Glutamatergic neuron (in vitro differentiated cells): ENCODE measurements at places on chromosomes 7 and 10. TPM values are rescaled to one million over a fixed set of nuclear protein-coding genes. Genes with fewer than 3 reads are reported as not detected.

Gene SCIN
- not detected for total RNA-seq

Gene CACNB2
- 3.2 TPM for total RNA-seq

Gene ZNF398
- 13.9 TPM for total RNA-seq

Gene JCAD
- 0.32 TPM for total RNA-seq

Gene IDI2
- not detected for total RNA-seq

Gene SKIDA1
- total RNA-seq, result 1.3 TPM

Gene GRM3
- total RNA-seq, result not detected

Gene ABCA13
- 0.61 TPM for total RNA-seq

Gene SLC26A5
- not detected for total RNA-seq

Gene CALML5
- total RNA-seq, result not detected

Gene CCDC172
- total RNA-seq, result not detected

Gene UBE2D4
- total RNA-seq, result 10.1 TPM

Gene ZP3
- 3.4 TPM for total RNA-seq

Gene GDF2
- not detected for total RNA-seq

Gene SDK1
- 225 TPM for total RNA-seq

- no peak for DNase-seq
Measured at GRCh38 chr10:3808689-3809199, 23.7 kb upstream of the KLF6 start.

- no peak for DNase-seq
Measured at GRCh38 chr7:149868623-149869290, 5.0 kb upstream of the ATP6V0E2 start.

GRCh38 chr10:71475243-71475871 is 78.6 kb downstream of the CDH23 start:
- no peak for DNase-seq

DNA sequence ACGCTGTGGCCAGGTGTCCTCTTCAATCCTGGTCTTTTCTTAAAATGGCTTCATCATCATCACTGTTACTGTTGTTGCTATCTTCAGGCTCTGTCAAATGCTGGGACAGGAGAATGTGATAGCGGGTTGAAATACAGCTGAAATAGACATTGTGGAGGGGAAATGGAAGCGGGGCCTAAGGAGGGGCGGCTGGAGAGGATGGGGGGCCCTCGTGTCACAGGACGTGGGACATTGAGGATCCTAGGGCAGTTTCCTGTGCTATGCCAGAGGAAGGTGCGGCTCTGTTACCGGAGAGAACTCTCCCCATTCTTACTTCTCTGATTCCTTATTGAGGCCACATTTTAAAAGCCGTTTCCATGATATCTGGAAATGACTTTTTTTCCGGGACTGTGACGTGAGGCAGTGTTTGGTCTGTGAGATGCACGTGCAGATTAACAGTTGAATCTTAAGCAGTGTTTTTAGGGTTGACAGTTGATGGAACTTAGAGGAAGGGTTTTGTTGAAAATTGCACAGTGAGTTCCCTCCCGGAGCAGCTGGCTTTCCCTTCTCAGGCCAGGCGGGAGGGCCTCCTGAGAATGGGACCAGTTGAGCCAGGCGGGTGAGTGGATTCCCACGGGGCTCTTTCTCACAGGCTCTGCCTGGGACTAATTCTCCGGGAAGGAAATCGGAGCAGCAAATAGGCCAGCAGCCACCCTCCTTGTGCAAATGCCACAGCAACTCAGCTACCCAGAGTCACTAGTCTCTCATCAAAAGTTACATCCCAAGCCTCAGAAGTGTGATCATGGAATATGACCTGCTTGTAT is 125.2 kb downstream of the TACC2 start:
- peak; percentile 54 for DNase-seq

DNA sequence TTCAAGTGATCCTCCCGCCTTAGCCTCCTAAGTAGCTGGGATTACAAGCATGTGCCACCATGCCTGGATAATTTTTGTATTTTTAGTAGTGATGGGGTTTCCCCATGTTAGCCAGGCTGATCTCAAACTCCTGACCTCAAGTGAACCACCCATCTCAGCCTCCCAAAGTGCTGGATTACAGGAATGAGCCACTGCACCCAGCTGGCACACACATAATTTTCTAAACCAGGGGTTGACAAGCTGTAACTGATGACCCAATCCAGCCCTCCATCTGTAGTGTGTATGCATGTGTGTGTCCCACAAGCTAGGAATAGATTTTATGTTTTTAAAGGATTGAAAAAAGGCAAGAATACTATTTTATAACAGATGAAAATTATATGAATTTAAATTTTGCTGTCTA is 125.9 kb upstream of the INSYN2A start:
- no peak for DNase-seq

GRCh38 chr7:133186060-133186459 is 66.8 kb upstream of the EXOC4 start:
- no peak for DNase-seq

DNA sequence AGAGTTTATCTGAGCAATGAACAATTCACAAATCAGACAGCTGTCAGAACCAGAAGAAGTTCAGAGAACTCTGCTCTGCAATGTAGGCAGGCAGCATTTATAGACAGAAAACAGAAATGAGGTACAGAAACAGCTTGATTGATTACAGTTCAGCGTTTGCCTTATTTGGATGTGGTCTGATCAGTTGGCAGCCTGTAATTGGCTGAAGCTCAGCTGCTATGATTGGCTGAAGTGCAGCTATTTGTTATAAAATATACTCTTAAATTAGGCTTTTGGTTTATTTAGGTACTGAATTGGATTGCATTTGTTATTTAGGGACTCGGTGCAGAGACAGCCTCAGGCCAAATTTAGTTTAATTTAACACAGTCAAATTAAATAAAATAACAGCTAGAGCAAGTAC is 85.8 kb upstream of the JAZF1 start:
- no peak for DNase-seq

GRCh38 chr7:73717025-73717807 is 2.3 kb downstream of the STX1A start:
- DNase-seq, result no peak

DNA sequence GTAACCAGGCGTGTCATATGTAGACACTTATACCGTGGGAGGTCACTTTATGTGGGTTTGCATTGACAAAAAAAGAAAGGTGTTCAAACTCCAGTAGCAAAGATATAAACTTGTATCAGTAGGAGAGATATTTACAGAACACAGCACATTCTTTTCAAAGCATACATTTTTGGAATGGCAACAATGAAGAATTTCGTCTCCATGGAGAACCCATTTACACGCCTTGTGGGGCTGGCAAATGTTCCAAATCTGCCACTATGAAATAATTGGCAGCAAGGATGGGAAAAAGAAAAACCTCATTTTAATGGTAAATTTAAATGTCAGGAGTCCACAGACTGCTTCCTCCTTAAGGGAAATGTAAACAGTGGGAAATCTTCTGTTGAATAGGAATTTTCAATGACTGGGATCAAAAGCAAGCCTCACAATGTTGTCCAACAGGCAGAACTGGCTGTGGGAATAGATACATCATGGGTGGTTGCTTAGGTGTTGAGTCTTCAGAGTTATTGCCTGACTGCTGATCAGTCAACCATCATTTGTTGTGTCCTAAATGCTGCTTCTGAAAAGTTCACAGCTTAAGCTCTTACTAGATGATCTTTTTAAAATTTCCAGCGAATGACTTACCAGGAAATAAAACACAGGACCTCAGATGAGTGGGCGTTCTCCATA is 256.6 kb upstream of the SEMA3C start:
- DNase-seq, result no peak

DNA sequence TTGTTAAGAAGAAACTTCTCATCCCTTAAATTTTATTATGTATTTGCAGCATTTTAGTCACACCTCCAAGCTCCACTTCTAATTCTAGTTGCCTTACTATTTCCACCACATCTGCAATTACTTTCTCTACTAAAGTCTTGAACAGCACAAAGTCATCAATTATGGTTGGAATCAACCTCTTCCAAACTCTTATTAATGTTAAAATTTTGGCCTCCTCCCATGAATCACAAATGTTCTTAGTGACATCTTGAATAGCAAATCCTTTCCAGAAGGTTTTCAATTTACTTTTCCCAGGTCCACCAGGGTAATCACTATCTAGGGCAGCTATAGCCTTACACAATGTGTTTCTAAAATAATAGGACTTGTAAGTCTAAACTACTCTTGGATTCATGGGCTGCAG is 126.3 kb upstream of the POM121L12 start:
- no peak for DNase-seq

DNA sequence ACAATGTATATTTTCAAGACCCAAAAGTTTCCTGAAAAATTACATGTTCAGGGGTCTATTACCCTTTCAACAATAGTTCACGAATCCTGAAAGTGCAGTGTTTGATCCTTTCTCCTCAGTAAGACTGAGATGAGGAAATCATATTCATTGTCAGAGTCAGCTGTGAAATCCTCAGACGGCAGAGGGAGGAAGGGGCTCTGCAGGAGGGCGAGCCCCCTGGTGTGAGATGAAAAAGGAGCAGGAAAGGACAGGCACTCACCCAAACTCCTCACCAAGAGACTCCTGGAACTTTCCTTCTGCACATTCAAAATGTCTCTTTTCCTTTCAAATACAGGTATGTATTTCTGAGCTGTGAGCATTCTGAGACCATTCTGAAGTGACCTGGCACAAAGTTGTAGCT is 150.3 kb upstream of the HABP2 start:
- DNase-seq, result no peak

GRCh38 chr7:696812-697551 is 29.5 kb upstream of the DNAAF5 start:
- DNase-seq, result no peak

GRCh38 chr7:66055321-66055956 is 20.2 kb upstream of the ASL start:
- DNase-seq, result no peak

- DNase-seq, result peak; percentile 13
Measured at GRCh38 chr10:133142523-133143199, 17.4 kb upstream of the KNDC1 start.

GRCh38 chr7:83934118-83934734 is 260.4 kb downstream of the SEMA3A start:
- no peak for DNase-seq

GRCh38 chr7:127253281-127254162 is 781 bp upstream of the GRM8 start:
- DNase-seq, result peak; percentile 87

GRCh38 chr10:119296703-119297102 is 89.3 kb downstream of the GRK5 start:
- no peak for DNase-seq

DNA sequence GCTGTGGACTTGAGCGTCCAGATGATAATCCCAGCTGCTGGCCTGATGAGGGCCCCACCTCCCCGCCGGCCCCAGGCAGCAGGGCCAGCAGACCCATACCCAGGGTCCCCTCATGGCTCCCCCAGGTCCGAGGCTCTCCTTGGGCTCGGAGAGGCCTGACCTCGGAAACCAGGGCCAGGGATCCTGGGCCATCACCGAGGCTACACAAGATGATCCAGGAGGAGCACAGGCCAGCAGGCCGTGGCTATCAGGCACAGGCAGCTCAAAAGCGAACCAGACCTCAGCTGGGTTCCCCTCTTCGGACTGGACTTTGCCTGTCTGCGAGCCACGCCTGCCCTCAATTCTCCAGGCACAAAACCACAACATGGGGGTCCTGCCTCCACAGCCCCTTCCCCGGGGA is 17.4 kb downstream of the PDGFA start:
- DNase-seq, result peak; percentile 8

- no peak for DNase-seq
Measured at GRCh38 chr7:17942231-17942630, 1.9 kb upstream of the SNX13 start.

DNA sequence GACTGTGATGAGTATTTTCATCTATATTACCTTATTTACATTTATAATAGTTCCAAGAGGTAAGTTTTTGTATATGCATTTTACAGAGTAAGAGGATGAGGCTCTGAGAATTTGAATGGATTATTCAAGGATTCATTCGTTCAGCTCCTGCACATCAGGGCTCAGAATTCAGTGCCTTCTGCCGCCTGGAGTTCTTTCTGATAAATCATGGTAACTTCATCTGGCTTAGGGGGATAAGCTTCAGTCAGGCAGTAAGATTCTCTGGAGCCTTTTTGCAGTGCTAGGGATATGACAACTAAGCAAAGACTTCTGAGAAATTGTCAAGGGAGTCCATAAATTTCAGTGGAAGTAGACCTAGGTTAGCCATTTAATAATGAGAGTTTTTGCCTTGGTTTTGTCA is 668.6 kb downstream of the NRG3 start:
- DNase-seq, result no peak

DNA sequence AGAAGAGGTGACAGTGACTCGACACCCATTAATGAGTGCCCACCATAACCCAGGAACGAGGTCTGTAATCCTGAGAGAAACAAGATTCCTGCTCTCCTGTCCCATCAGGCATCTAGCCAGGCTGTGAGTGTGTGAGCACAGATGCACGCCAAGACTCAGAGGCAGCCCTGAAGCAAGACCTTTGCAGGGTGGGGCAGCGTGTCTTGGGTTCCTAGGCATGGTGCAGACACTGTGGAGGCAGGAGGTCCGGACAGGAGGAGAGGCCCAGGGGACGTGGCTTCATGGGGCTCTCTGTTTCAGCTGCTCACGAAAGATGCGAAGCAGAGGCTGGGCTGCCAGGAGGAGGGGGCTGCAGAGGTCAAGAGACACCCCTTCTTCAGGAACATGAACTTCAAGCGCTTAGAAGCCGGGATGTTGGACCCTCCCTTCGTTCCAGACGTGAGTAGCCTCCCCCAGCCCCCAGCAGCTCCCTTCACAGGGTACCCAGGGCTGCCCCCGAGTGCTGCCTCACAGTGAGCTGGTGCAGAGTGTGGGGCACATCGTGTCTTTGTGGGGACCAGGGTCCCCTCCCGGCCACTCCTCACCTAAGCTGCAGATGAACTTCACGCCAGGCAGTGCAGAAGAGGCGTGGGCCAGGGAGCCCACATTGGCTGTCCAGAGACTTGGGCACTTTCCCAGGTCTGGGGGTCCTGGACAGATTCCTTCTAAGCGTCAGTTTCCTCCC is 94.5 kb downstream of the RGS10 start:
- DNase-seq, result no peak

- no peak for DNase-seq
Measured at GRCh38 chr7:16130111-16131110, 290.9 kb downstream of the CRPPA start.

GRCh38 chr10:110717781-110718589 is 73.8 kb downstream of the RBM20 start:
- peak; percentile 53 for DNase-seq

- DNase-seq, result no peak
Measured at GRCh38 chr7:104903846-104904245, 110.2 kb upstream of the KMT2E start.

- DNase-seq, result no peak
Measured at GRCh38 chr10:21976739-21977138, 26.8 kb downstream of the DNAJC1 start.

DNA sequence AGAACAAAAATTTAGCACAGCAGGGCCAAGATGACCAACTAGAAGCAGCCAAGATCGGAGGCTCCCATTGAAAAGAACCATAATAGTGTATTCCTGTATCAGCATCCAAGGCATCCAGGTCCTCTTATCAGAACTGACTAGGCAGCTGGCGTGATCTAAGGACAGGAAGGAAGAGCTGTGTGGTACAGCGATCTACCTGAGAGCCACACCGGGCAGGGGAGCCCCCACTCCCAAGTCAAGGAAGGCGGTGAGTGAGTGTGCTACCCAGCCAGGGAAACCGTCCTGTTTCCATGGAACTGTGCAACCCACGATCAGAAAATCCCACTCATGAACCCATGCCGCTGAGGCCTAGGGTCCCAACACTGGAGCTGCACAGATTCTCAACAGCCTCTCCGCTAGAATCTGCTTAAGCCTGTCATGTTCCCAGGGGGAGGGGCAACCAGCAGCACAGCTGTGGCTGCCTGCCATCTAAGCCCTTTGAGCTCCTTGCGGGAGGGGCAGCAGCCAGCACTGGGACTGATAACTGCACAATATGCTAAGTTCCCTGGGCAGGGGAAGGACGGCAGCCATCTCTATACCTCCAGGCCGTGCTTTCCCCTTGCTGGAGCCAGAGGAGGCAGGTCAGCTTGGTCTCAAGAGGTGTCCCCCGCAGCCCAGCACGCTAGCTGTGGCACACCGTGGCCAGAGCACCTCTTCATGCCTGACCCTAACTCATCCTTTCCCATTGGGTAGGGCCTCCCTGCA is 213.0 kb upstream of the SMIM30 start:
- peak; percentile 81 for DNase-seq
